ELR (cell line): ENCODE measurements at places on chromosomes 7 and 10.

DNA sequence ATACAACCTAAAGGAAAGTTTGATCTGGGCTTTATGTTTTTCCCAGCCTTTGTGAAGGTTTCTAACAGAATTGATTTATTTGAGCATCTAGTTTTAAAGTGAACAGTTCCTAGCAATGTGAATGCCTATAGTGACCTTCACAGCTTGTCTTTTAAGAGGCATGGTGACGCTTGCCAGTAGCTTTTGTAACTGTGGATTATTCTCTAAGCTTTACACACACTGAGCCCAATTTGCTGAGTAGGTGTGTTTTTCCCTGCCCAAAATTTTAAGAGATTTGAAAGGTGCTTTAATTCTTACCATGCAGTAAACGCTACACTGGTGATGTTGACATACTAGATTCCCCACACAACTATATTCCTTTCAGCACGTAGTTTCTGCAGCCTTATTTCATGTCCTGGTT, 420.2 kb upstream of the AKR1E2 start:
- DNase-seq = no peak

DNA sequence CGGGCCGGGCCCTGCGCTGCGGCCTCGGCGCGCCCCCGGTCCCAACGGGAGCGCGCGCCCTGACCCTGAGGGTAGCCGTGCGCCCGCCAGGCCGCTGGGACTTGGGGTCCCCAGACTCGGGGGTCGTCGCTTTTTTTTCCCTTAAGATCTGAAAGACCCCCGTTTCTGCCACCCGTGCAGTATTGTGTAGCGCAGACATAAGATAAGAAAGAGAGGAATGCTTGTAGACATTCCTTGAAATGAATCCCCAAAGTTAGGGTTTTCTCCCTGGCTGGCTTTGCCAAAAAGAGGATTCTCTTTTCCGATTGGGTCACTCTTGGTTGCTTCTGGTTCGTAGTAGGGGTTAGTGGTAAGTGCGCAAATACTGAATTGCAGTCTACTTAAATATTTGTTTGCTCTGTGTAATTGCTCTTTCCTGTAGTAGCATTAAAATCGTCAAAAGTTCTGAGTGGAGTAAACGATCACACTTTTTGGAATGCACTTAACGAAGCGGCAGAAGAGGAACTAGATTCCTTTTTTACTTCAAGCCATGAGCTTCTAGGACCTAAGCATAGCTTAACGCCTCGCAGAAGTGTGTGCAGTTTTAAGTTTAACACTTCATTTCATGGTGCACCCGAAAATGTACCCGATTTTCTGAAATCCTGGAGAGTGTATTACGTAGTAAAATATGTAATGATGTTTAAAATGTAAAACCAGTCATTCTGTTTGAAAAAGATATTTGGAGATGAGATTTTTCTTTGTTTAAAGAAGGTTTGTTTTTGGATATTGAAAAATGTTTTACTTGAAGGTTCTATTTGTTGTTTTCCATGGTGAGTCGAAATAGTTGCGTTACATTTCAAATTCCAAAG, 1.3 kb downstream of the CUL1 start:
- peak; percentile 34 for DNase-seq

GRCh38 chr7:120060875-120061274, 212.1 kb upstream of the KCND2 start:
- no peak for DNase-seq

GRCh38 chr10:35056686-35057085, 33.5 kb downstream of the CUL2 start:
- DNase-seq = peak; percentile 59
